HCEC 1CT (cell line): ENCODE measurements at places on chromosomes 1 and 21.
A peak's percentile ranks its signal among the peaks of the same experiment; 100 is the strongest.

- DNase-seq, result peak; percentile 73
Measured at GRCh38 chr1:170664828-170665612, 1.1 kb downstream of the PRRX1 start.

DNA sequence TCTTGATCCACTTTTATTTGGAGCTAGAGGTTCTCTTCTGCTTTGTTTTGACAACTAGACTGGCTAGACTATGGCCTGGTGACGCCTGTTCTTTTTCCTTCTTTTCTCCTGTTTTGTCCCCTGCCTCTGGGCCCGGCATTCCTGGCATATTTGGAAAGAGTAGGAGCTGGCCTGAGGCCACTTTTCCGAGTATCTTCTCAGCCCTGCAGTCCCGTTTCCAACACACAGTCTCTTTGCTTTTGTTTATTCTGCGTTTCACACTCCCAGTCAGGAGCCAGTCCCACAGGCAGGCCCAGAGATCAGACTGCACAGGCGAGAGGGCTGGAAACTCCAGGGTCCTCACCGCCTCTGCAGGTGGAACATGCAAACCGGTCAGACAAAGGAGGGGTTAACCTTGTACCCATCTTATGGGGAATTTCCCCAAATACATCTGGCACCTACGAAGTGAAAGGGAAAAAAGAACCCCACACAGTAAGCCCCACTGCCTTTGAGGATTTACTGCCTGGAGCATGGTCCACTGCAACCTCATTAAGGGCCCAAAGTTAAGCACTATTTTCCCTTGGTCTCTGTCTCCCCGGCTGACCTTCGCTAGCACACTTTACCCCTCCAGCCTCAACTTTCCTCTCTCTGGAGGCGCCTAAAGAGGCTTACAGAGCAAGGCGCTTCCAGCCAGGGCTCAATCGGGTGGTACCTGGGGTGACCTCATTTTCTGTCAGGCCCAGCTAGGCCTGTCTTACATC lies 141.1 kb downstream of the TOMM20 start:
- DNase-seq, result peak; percentile 80

GRCh38 chr1:228411548-228412430 lies 4.9 kb downstream of the TRIM17 start:
- DNase-seq, result no peak

DNA sequence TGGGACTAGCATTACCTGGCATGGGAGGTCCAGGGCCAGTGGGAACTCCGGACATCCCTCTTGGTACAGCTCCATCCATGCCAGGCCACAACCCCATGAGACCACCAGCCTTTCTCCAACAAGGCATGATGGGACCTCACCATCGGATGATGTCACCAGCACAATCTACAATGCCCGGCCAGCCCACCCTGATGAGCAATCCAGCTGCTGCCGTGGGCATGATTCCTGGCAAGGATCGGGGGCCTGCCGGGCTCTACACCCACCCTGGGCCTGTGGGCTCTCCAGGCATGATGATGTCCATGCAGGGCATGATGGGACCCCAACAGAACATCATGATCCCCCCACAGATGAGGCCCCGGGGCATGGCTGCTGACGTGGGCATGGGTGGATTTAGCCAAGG lies 45.8 kb downstream of the ACP6 start:
- no peak for DNase-seq

- DNase-seq, result no peak
Measured at GRCh38 chr1:39656391-39656790, 15.5 kb downstream of the NT5C1A start.

GRCh38 chr1:216081445-216081844 lies 341.8 kb downstream of the USH2A start:
- no peak for DNase-seq

- no peak for DNase-seq
Measured at GRCh38 chr1:24939040-24939674, 9.1 kb upstream of the RUNX3 start.

GRCh38 chr1:31572323-31573104 lies 3.8 kb upstream of the TINAGL1 start:
- DNase-seq, result peak; percentile 31

DNA sequence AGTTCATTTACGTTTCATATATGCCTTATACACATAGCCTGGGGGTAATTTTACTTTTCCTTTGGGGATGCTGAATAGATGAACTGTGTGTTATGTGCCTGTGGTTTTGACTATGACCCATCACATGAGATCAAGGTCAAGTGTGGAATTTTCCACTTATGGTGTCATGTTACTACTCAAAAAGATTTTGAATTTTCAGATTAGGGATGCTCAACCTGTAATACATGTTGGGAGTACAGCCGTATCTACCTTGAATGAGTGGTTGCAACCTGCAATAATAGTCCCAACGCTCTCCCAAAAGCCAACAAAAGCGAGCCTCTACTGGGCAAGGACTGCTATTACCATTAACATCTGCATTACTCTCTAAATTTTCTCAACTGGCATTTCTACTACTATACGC lies 68.5 kb upstream of the SDC3 start:
- DNase-seq, result peak; percentile 53

GRCh38 chr1:1415751-1416150 lies 5.3 kb downstream of the ANKRD65 start:
- no peak for DNase-seq

GRCh38 chr1:107362468-107363140 lies 221.8 kb downstream of the NTNG1 start:
- no peak for DNase-seq

GRCh38 chr1:31398246-31398645 lies 14.8 kb upstream of the SERINC2 start:
- no peak for DNase-seq

- DNase-seq, result no peak
Measured at GRCh38 chr21:26888256-26888655, 43.0 kb upstream of the ADAMTS1 start.

DNA sequence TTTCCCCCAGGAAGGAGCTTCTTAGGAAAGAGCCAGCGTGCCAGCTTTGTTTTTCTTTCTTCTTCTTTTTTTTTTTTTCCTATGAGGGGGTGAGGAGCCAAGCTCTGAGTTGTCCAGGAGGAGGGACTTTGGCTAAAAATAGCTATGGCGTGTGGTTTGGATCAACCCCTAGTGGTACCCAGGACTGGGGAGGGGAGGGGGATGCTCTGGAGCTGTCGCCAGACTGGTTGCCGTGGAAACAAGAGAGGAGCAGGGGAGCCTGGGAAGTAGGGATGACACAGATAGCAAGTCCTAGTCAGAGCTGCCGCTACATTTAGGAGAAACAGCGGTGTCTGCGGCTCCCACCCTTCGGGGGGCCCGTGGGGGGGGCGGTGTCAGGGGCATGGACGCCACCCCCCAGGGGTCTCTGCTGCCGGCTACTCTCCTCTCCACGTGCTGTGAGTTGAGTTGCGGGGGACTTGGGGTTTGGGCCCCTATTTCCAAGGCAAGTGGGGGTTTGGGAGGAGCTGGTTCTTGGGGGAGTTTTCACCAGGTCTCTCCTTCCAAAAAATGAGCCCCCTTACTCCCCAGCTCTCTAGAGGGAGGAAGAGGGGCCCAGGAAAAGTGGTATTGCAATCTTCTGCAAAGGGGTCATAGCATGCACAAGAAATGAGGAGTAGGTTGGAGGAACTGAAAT lies at the start of gene KCNJ9:
TSS of gene KCNJ9 (plus strand) at position 278 of the 676 bp plus-strand sequence. CDS start 2,493 bp downstream, outside the sequence.
- no peak for DNase-seq

DNA sequence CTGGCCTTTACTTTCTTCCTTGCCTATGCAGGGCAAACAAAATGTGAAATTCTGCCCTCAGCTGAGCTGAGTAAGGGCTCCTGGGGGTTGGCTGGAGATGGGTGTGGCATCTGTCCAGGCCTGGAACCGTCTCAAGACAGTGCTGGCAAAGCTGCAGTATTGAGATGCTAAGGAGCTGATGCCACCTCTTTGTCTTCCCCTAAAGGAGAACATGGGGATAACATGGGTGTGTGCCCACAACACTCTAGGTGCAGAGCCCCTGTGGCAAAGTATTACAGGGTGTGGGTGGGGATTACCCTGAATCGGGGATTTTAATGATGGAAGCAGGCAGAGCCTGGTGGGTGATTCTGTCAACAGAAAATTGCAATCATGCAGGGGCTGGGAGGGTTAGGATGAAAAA lies 2.5 kb upstream of the ST3GAL3 start:
- peak; percentile 18 for DNase-seq

DNA sequence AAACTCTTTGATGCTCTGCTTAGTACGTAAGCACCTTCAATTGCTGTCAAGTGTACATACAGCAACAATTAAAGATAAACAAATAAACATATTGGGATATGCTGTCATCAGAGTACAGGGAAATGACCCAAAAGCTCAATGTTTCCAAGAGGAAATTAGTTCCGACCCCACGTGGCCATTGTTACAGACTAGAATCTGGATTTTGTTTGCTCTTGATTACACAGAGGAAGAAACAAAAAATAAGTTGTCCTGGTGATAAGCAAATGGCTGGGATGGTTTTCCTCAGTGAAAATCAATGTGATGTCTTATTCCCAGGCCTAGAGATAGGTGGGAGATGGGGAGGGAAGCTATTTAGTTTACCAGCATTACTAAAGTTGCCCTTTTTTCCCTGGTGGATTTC lies 113.0 kb upstream of the UBE2U start:
- DNase-seq, result no peak

DNA sequence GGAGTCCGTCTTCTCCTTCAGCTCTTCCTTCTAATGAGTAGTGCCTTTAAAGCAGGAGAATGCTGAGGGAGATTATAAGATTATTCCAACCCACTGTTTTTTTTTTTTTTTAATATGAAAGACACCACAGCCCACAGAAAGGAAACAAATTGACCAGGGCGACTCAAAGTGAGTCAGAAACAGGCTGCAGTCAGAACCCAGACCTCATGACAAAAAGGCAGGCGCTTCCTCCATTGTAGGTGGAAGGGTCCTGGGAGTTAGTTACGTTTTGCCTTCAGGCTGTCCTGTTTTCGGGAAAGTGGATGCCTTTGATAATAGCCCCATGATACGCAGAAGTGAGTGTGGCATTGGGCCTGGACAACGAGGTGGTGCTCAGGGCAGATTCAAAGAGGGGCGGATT lies 21.0 kb downstream of the PLXNA2 start:
- DNase-seq, result no peak

DNA sequence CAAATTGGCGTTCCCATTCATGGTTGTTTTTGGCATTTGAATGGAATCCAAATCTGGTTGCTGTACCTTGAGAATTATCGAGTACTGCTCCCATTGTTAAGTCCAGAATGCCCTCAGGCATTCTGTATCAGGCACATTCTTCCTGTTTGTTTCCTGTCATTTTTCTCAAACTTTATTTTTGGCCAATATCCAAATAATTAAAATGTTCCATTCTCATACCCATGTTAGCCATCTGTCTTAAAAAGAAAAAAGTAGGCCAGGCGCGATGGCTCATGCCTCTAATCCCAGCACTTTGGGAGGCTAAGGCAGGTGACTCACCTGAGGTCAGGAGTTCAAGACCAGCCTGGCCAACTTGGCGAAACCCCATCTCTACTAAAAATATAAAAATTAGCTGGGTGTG lies 29.3 kb upstream of the SHISA4 start:
- DNase-seq, result no peak

DNA sequence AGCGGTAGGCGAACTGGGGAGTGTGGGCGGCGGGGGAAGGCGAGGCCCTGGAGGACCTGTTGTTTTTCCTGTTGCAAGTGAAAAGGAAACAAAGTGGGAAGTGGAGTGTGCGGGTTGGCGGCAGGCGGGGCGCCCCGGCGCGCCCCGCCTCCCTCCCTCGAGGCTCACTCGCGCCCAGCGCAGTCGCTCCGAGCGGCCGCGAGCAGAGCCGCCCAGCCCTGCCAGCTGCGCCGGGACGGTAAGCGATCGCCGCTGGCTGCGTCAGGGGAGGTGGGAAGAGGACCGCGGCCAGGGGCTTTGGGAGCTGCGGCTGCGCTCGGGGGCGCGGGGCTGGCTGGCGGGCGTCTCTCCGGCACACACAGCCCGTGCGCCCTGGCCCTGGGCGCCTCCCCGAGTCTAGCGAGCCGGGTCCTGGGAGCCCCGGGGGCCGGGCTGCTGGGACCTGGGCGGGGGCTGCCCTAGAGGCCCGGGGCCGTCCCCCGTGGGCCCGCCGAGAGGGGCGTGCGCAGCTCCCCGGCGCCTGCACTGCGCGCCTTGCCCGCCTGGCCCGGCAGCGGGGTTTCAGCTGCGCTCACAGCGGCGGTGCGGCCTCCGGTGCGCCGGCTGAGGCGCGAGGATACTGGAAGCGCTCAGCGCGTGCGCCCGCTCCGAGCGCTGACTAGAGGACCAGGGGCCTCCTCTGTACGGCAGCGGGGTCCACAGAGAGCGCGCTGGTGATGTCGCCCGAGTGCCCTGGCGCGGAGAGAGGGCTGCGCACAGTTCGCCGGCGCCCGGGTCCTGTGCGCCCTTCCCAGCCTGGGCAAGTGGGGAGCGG lies at the start of gene PIK3CD:
TSS of gene PIK3CD (plus strand) at position 167 of the 814 bp plus-strand sequence. CDS start 58,725 bp downstream, outside the sequence.
- DNase-seq, result no peak

DNA sequence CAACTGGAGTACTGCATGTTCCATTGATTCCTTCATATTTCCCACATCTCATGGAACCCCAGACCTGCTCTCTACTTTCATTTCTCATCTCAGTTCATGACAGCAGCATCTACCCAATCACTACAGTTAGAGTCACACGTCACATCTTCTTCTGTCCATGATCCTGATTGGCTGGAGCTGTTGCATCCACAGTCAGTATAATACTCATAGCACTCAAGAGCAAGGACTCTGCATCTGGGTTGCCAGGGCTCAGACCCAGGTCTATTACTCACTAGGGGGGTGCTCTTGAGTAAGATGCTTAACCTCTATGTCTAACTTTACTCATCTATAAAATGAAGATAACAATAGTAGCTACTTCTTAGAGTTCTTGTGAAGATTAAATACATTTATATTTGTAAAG lies 4.4 kb upstream of the XPR1 start:
- peak; percentile 39 for DNase-seq

DNA sequence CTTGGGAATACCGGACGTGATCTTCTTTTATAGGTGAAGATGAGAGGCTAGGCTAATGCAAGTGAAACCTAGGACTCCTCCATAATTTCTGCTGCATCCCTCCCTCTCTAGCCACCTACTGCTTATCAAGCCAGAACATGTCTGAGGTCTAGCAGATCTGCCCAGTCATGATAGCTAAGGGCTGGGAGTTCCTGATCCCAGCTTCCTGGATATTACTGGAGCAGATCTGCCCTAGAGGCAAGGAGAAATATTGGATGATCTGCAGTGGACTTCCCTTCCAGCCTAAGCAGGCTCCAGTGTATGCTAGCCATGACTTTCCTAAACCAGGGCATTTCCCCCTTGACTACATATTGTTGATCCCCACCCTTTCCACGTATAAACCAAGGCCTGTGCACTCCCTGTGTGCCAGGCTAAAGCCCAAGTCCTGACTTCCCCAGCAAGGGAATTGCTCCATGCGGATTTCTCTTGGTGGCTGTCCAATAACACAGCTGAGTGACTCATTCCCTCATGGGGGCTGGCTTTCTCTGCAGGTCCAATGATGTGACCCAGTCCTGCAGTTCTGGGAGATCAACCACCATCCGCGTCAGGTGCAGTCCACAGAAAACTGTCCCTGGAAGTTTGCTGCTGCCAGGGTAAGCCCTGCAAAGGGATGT lies 15.5 kb upstream of the SARS1 start:
- peak; percentile 80 for DNase-seq
